ENCODE measurements at places on chromosomes 11 and 22. TPM values are rescaled to one million over a fixed set of nuclear protein-coding genes. Genes with fewer than 3 reads are reported as not detected.

Gene OR52H1
- total RNA-seq: not detected

Gene MMP13
- total RNA-seq: not detected

- DNase-seq: peak; percentile 72
Measured at GRCh38 chr11:106917973-106918372, 100.3 kb downstream of the GUCY1A2 start.

DNA sequence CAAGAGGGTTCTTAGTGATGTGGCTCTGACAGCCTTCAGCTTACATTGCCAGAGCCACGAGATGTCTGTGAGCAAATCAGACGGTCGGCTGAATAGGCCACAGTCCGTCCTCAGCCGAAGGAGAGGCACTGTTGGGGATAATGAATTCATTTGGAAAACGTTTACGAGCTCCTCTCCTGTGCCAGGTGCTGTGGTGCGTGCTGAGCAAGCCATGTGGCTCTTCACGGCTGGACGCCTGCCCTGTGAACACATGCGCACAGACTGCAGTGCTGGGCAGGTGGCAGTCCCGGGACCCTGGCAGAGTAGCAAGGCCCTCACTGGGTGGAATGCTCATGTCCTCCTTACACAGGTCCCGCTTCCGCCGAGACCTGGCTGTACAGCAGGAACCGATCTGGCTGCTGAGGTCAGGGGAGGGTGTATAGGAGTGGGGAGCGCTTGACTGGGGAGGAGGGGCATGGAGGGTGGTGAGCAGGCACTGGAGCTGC is 6.8 kb downstream of the TBC1D22A start:
- DNase-seq: no peak

DNA sequence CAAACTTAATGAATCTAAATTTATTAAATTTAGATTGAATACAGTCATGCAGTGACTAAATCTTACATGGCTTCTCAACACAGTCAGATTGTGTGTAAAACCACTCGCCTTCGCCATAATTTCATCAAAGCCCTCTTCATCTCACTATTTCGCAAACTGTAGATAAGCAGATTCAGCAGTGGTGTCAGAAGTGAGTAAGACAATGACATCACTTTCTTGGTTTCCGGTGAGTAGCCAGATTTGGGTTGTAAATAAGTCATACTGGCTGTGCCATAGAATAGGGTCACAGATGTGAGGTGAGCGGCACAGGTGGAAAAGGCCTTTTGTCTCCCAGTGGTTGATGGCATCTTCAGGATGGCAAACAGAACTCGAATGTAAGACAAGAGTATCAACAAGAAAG is 3.4 kb downstream of the OR10A6 start:
- DNase-seq: no peak

GRCh38 chr11:86547727-86548126 is 124.7 kb downstream of the ME3 start:
- DNase-seq: no peak

DNA sequence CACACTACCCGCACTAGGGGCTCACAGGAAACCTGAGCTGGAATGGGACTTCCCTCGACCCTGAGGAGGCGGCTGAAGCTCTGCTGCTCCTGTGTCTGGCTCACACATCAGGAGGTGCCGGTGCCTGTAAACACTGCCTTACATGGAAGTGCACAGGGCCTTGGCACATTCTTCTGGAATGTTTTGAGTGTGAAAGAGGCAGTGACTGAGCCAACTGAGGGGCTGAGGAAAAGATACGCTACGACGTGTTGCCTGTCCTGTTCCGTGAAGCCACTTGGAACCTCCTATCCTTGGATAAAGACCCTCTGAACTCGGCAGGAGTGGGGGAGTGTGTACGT is 10.5 kb downstream of the TXN2 start:
- no peak for DNase-seq

- DNase-seq: no peak
Measured at GRCh38 chr11:134598368-134598767, 186.3 kb upstream of the B3GAT1 start.

Gene CYTH4
- total RNA-seq: 0.11 TPM

- DNase-seq: no peak
Measured at GRCh38 chr11:64207256-64208085, 950 bp downstream of the FERMT3 start.

DNA sequence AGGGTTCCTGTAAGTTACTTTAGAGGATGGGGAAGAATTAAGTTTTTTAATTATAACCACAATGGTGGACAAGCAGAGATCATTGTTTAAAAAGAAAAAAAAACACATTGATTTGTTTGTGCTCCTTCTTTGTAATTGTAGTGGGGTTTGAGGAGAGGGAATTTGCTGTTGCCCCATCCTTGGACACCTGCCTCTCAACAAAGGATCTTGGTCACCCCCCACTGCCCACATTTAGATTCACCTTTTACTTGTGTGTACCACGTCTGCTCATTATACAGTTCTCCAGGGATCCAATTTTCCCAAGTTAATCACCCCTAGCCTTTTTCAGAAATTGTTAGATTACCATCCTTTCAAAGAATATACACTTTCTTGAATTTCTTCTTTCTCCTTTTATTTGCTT is 53.0 kb downstream of the DNAJC24 start:
- no peak for DNase-seq

- no peak for DNase-seq
Measured at GRCh38 chr22:22410121-22410520, 98.4 kb downstream of the ZNF280B start.

Gene OVOL1
- total RNA-seq: 7.7 TPM

- no peak for DNase-seq
Measured at GRCh38 chr22:49107561-49107960, 720.1 kb downstream of the BRD1 start.

DNA sequence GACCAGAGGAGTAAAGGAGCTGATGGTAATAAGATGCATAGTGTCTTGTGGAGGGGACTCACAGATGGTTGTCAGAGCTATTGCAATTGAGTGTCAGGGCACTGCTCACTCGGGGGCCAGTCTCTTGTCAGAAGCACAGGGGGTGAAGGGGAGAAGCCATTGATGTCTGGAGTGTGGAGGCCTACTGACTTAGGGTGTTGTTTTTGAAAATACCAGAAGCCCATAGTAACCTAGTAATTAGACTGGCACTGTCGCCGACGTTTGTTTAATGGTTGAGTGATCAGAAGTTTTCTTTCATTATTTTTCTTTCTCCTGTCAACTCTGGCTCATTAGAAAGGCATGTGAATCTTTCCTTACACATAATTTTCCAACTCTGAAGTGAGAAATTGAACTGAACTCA is 151.6 kb upstream of the TENM4 start:
- no peak for DNase-seq

DNA sequence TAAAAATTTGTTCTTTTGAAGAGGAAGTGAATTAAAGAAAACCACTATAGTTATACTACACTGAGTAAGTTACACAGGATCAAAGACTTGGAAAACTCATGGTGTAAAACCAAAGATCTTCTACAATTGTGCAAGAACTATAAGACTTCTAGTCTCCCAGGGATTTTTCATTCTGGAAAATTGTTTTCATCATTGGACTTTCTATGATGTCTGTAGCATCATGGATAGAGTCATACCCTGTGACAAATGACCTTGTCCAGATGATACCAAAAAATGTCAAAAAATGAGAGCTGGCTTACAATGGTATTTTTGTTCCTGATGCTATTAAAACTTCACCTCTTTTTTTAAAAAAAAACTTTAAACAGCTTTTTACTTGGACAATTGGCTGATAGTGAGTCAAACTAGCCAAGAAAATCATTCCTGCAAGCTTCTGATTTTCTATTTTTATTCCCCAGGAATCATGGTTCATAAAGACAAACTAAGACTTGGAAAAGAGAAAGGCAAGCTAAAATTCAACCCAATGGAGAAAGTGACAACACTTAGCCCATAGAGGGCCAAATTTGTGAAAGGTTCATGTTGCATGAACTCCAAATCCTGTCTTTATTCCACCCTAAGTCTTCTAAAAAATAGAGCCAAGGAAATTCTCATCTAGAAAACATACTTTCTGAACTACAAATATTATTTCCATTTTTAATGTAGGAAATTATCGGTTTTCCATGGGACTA is 30.7 kb downstream of the ME3 start:
- no peak for DNase-seq

Gene FXYD6
- 31.6 TPM for total RNA-seq

Gene OR51I1
- not detected for total RNA-seq

Gene RFPL2
- total RNA-seq: 0.48 TPM

DNA sequence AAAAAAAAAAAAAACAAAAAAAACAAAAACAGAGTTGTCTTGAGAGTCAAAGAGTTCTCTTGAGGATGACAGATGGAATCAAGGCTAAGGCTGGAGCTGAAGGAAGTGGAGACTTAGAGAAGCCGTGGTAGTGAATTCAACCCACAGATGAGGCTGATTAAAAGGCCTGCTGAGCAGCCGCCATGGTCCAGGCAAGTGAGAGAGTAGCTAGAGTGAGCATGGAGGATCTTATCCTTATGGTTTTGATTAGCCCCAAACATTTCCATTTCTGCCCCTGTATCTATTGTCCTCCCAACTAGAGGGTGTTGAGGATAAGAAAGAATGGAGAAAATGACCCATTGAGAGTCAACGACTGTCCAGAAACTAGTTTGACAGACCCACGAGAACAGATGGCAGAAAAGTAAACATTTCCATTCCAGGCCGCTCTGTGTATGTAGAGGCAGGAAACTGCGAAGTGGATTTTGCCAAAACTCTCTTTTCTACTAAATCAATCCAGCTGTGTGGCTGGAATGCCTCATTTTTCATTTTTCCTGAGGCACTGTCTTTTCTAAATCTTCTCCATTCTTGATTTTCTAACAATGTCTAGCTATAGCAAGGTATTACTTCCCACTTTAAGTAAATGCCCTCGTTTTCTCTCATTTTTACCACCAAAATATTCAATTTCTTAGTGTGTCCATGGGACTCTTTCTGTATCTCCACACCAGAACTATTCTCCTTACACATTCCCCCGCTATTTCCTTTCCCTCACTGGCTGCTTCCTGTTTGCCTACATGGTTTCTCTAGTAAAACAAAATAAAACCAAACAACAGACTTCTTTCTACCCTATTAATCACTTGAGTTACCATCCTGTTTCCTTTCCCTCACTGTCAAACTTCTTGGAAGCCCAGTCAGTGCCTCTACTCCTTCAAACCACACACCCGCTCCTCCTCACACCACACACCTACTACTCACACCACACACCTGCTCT is 5.4 kb upstream of the MMP8 start:
- no peak for DNase-seq

DNA sequence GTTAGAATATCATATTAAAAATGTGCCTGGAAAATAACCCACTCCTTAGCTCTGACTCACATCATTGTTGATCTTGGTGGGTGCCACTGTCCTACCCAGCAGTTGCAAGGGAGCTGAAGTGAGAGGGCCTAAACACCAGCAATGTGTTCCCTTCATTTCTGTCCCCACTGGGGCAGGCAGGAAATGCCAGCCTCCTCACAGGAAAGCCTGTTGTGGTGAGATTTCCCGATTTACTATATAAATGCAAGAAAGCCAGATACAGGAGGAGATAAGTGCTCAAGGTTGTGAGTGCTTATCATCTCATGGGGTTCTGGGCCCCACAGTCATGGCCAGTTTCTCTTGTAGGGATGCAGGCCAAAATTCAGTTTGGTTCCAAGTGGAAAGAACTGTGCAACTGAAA is 15.8 kb upstream of the FLI1 start:
- no peak for DNase-seq
